ENCODE measurements at places on chromosomes 3 and 15.

DNA sequence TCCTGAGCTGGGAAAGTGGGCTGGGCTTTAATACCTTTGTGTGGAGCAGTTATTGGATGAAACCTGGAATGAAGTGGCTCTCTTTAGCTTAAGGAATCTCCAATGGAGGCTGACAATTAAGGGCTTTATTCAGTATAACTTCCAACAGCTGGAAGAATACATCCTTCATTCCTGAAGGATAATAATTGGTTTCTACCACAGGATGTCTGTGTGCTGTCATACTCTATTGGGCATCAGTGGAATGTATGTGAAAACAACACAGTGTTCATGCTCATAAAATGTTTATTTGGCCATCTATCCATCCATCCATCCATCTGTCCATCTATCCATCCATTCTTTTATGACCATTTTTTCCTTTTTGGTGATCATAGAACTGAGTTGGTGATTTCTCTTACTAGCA is 220.7 kb upstream of the GAP43 start:
- DNase-seq: no peak

DNA sequence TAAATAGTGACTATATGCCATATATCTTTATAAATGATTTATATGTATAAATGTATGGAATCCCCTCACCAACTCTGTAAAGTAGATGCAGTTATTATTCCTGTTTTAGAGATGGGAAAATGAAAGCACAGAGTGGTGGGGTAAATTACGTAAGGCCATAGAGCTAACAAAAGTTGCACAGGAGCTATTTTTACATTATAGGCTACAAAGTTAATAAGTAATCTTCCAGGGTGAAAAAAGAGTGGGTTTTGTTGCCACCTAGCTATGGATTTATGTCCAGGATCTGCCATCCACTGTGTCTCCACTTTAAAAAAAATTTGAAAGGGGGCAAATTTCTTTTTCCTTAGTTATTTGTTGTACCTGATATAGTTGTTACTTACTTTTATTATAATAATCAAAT is 235.7 kb downstream of the MCTP2 start:
- no peak for DNase-seq

GRCh38 chr15:32671339-32672325 is 30.1 kb downstream of the SCG5 start:
- DNase-seq: no peak

- DNase-seq: no peak
These were observed 86.5 kb upstream of the NMNAT3 start for GRCh38 chr3:139764069-139764905.

GRCh38 chr15:25936004-25936403 is 72.9 kb upstream of the ATP10A start:
- DNase-seq: no peak

DNA sequence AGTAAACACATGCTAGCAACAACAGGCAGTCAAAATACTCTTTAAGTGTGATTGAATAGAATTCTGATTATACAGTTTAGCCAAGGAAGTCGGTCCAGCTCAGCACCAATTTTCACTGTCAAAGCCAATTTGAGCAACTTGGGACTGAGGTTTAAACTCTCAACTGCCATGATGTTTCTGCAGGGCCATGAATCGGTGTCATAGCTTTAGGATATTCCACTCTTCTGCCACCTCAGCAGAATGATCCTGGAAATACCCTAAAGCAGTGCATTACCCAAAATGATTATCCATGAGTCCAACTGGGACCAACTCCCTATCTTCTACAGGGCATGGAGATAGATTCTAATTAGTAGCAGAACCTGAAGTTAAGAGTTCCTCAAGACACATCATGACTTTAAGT is 262.4 kb downstream of the RORA start:
- DNase-seq: no peak

GRCh38 chr15:38698254-38698653 is 133.6 kb upstream of the RASGRP1 start:
- DNase-seq: no peak

- DNase-seq: no peak
These were observed 488.0 kb upstream of the SUCLG2 start for GRCh38 chr3:68142441-68142840.

DNA sequence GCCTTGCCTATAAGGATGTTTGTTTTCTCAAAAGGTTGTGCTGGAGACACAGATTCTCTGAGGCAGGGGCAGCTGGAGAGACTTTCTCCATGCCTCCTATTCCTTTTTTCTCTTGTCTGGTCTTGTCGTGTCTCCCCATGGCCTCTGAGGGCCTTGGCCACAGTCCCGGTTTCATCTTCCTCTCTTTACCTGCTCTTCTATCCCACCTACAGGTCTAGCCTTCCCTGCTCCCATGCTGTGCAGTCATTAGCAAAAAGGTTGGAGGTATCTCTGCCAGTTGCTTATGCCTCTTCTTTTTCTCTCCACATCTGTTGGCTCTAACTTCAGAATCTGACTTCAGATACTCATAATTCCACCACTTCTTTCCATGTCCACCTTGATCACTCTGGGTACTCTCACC is 191.1 kb downstream of the IL20RB start:
- DNase-seq: no peak

GRCh38 chr3:65497846-65498245 is 540.9 kb downstream of the MAGI1 start:
- no peak for DNase-seq

- DNase-seq: no peak
These were observed 152.0 kb downstream of the NUP210 start for GRCh38 chr3:13268120-13268519.

DNA sequence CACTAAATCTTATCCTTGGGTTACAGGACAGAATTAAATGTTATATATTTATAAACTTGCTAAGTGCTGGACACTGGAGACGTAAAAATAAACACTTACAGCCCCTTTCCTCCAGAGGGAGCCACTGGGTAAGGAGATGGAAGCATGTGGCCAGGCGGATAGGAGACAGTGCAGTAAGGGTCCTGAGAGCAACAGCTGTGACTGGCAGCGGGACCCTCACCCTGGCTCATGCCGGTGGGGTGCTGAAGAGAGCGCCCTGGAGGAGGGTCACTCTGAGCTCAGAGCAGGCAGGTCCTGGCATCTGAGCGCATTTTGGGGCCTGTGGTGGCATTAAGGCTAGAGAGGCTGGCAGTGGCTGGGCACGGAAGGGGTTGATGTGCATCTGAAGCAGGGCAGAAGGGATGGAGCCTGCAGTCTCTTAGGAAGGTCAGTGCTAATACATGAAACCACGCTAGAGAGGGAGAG is 16.0 kb downstream of the SEC61A1 start:
- peak; percentile 55 for DNase-seq

GRCh38 chr3:184255291-184256039 is 5.9 kb downstream of the CAMK2N2 start:
- DNase-seq: no peak

- DNase-seq: no peak
These were observed 11.3 kb downstream of the NRROS start for GRCh38 chr3:196650740-196651311.

- no peak for DNase-seq
These were observed 32.3 kb downstream of the TKT start for GRCh38 chr3:53223541-53223966.

DNA sequence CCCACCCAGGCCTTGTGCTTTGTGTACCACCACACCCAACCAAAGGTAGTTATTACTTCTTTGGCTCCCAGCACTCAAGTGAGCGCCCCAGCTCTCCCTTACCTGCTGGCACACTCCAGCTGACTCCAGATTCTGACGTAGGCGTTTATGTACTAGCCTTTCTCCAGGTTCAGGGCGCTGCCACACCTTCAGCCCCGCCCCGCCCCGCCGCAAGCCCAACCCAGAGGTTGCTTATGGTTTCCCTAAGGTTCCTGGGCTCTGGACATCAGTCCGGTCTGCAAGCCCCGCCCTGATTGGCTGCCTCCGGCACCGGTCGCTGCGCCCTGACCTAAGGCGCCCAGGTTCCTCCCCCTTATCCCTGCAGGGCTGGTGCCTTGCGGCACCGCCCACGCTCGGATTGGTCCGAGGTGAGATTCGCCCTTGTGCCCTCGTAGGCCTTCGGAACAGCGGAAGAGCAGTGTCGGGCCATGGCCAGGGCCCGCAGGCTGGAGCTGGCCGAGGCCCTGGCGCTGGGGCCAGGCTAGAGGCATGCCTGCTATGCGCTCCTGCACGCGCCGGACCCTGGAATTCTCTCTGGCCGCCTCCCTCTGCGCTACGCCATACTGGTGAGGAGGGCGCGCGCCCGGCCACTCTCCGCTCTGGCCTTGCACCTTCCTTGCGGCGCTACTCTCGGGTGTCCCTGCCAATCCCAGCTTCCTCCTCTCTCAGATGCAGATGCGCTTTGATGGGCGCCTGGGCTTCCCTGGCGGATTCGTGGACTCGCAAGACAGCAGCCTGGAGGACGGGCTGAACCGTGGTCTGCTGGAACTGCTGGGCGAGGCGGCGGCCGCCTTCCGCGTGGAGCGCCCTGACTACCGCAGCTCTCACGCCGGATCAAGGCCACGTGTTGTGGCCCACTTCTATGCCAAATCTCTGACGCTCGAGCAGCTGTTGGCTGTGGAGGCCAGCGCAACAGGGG is 19.8 kb upstream of the NUDT16 start:
- DNase-seq: no peak
